Stimulated activated CD8-positive, alpha-beta memory T cell treated with anti-CD3 and anti-CD28 coated beads, Interleukin-15, amount 100 ng/mL, for 24 hours (primary cell): ENCODE measurements at places on chromosomes 4 and X.

DNA sequence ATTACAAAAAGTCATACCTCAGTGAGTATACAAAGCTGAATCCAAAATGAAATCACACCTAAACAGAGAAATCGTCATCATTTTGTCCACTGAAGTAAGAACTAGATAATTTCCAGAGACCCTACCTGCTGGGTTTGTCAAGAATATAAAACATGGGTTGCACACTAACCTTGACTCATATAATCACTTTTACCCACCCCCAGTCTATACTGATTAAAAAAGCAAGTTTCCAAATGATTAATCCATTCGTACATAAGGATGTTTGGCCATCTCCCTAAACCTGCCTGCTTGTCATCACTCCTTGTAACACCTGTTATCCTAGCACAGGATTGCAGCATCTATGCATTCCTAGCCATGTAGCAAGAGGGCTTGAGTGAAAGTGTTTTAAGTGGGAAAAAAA lies 4.7 kb downstream of the RAP2C start:
- no peak for DNase-seq

GRCh38 chr4:20724915-20725314 lies 24.7 kb downstream of the PACRGL start:
- DNase-seq, result no peak

DNA sequence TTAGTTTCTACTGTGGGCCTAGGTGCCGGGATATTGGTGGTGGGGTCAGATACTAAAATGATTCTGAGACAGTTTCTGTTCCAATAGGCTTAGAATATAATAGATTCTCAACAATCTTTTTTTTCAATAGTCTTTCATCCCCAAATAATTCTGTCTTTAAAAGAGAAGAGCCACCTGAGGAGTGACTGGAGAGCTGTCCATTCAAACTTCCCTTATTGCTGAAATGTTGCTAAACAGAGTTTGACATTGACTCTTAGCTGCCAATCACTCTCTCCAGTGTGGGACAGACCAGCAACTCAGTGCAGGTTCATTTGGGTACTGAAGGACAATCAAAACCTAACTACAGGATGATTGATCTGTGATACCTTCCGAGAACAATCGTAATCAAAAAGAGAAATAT lies 12.4 kb upstream of the ADH7 start:
- DNase-seq, result no peak

DNA sequence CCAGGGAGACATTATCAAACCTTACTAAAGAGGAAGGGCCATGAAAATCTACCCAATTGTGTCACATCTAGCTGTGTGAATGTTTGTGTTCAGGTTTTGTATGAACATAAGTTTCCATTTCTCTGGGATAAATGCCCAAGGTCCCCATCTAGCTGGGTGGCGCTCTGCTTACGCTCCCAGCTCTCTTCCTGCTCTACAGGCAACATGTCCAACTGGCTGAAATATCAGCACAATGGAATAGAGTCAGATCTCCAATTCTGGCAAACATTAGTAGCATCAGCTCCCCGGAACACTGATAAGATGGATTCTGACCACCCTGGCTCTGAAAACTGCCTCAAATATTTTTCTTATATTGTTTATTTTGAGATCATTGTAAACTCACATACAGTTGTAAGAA lies 74.8 kb downstream of the IRF2 start:
- DNase-seq, result no peak

- DNase-seq, result no peak
Measured at GRCh38 chr4:155950461-155950860, 3.2 kb downstream of the CTSO start.

GRCh38 chr4:23337292-23337691 lies 552.6 kb downstream of the PPARGC1A start:
- DNase-seq, result no peak

GRCh38 chrX:103831342-103831802 lies 685 bp downstream of the RAB9B start:
- DNase-seq, result no peak

DNA sequence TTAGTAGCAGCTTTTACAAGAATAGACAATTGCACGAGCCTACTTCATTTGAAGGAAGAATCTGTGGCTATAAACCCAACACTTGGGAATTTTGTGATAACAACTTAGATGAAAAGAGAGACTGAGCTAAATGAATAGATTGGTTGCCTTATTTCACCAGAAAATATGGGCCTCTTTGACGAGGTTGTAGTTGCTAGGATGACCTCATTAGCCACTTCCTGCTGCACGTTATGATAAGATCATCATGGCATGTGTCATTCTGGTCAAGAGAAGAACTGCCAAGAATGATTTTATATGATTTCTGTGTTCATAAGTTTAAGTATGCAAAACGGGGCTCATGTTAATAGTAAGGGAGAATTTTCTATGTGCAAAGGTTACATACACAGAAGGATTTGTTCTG lies 321.9 kb upstream of the GIMD1 start:
- DNase-seq, result no peak

GRCh38 chr4:52263607-52264006 lies 212.5 kb downstream of the SPATA18 start:
- no peak for DNase-seq

DNA sequence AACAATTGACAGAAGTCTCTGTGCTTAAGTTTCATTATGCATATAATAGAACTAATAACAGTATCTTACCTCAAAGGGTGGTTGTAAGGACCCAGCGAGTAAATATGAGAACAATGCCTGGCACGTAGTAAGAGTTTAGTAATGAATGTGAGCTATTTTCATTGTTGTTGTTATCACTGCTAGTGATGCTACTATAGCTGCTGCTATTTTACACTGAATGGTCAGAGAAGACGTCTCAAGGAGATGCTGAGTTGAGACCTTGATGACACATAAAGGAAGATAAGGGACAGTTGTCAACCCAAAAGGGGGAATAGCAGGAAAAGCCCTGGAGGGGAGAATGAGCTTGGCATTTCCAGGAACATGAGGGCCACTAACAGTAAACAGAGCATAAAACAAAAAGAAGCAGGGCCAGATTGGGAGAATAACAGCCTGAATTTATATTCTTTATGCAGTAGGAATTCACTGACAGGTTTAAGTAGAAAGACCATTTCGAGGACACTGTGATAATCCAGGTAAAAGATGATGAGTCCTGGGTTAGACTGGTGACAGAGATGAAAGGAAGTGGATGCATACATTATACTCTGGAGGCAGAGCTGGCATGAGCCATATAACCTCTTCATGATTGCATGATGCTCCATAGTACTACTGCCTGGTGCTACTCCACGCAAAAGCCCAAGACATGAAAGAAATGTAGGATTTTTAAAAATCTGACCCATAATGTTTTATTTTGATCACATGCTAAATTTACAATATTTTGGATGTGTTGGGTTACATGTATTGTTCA lies 23.1 kb downstream of the ATP8A1 start:
- no peak for DNase-seq

DNA sequence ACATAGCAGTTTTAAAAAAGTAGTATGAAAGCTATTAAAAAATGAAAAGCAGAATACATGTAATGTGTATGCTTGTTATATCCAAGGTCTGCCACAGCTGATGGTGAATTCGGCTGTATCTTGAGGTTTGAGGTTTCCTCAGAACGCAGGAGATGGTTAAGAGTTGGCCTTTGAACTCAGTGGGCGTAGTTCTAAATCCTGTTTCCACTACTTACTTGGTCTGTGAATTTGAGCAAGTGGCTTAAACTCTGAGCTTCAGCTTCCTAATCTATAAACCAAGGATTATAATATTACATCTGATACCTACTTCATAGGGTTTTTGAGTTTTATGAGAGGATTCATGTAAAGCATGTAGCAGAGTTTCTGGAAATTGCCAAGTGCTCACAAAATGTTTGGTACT lies 125.2 kb downstream of the STIM2 start:
- no peak for DNase-seq

GRCh38 chrX:155211208-155211607 lies 5.1 kb upstream of the VBP1 start:
- DNase-seq, result no peak

GRCh38 chr4:150315691-150316090 lies 237.4 kb downstream of the DCLK2 start:
- no peak for DNase-seq

DNA sequence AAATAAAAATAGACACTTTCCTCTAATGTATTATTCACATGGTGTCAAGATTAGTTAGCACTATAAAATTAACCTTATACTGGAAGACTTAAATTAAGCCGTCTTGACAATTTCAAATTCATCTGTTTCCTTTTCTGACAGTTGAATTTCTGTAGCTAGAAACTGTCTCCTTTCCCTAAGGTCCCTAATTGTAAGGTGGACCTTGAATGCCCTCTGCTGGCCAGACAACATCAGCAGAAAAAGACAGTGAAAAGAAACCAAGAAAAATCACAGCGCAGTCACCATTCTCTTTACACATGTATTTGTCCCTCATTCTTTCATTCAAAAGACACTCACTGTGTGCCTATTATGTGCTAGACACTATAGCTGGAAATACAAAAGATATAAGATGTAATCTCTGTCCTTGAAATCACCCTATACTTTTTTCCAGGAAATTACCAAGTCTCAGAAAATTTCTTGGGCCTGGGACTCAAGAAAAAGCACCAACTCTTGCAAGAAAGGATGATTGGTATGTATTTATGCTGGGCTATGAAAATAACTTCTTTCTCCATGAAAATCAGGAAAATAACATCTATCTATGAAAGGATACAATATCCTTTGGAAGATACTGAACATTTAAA lies 32.7 kb upstream of the AMBN start:
- no peak for DNase-seq
